ENCODE measurements at places on chromosomes 1 and 21. TPM values are rescaled to one million over a fixed set of nuclear protein-coding genes. Genes with fewer than 3 reads are reported as not detected.

DNA sequence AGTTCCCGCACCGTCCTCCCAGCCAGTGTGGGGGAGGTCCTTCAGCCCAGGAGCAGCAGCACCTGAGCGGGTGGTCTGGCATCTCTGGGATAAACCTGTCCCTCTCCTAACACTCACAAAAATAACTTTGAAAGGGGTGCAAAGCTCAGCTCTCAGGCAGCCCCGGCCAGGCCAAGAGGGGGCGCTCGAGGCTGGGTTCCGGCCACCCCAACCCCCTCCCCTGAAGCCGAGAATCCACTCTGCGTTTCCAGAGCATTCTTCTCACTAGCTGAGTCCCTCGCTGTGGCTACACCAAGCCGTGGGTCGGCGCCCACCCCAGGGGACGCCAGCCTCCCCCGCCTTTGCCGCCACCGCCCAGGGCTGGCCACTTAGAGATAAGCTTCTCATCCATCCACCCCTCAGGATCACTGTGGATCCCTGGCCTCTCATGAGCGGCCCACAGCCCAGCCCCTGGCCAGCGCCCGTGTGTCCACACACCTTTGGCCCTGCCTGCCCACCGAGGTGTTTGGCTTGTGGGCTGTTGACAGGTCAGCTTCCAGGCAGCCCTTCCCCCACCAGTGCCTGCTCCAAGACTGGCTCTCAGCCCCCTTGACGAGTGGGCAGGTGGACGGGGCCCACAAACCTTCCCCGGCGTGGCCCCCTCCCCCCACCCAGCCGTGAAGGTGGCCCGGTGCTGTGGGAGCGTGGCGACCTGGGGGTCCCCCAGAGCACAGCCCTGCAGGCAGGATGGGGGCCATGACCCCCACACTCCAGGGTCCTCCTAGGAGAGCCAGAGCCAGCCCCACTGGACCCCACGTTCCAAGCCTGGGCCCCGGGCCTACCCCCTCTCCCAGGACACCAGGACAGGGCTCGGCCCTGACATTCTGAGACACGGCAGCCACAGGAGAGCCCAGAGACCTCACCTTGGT is 1.9 kb downstream of the FTCD start:
- H3K36me3 ChIP-seq = no peaks in the 10 kb centered on the region
- DNase-seq = peak; percentile 69
- H3K4me3 ChIP-seq = no peak overlapping the region
- H3K27me3 ChIP-seq = no peaks in the 10 kb centered on the region
- H3K4me1 ChIP-seq = peaks cover 12% of the 10 kb centered on the region
- H3K27ac ChIP-seq = peak overlapping the region; percentile 4

GRCh38 chr1:208061632-208062031 is 150.7 kb upstream of the CD34 start:
- no peaks in the 10 kb centered on the region for H3K36me3 ChIP-seq
- H3K4me1 ChIP-seq = peaks cover 13% of the 10 kb centered on the region
- no peak for DNase-seq

DNA sequence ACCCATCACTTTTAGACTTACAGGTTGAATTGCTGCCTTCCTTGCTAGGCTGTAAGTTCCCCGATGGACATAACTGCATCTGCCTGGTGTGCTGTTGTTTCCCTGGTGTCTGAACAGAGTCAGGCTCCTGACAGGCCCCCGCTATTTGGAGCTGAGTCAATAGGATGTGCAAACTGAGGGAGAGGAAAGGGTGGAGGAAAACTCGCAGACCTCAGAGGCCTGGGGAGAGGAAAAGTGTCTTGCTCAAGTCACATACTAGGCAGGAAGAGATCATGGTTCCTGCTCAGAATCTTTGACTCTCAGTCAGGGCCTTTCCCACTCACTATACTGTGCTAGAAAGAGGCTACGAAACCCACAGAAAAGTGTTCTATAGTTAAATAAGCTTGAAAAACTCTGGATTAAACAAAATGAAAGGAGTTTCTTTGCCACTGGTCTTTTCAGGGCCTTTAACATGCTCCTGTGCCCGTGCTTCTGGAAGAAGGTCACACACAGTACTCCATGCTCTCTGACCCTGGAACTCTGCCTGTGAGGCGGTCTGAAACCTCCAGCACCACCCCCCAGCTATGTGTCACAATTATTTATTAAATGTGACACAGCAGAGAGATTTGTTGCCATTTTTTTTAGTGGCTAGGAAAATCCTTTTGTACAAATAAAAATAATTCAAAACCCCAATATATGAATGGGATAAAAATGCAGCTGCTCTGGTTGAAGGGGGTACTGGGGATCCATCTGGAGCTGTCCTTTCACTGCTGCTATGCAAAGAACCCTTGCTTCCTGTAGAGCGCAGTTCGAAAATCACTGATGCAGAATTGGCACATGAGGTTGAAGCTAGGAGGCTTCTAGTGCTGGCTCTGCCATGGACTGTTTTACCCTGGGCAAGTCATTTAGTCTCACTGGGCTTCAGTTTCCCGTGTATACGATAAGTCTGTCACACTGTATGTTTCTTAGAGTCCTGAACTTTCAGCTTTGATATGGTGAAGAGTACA is 20.1 kb upstream of the CDCP2 start:
- H3K36me3 ChIP-seq = no peaks in the 10 kb centered on the region
- peaks cover 20% of the 10 kb centered on the region for H3K4me1 ChIP-seq
- no peak overlapping the region for H3K4me3 ChIP-seq
- H3K27ac ChIP-seq = peak overlapping the region; percentile 81
- H3K27me3 ChIP-seq = no peaks in the 10 kb centered on the region
- peak; percentile 79 for DNase-seq

- H3K4me1 ChIP-seq = no peaks in the 10 kb centered on the region
- no peak overlapping the region for H3K27ac ChIP-seq
- no peak overlapping the region for H3K4me3 ChIP-seq
- peaks cover 89% of the 10 kb centered on the region for H3K36me3 ChIP-seq
- H3K27me3 ChIP-seq = no peaks in the 10 kb centered on the region
These were observed 8.1 kb downstream of the POFUT2 start for GRCh38 chr21:45279446-45280177.

DNA sequence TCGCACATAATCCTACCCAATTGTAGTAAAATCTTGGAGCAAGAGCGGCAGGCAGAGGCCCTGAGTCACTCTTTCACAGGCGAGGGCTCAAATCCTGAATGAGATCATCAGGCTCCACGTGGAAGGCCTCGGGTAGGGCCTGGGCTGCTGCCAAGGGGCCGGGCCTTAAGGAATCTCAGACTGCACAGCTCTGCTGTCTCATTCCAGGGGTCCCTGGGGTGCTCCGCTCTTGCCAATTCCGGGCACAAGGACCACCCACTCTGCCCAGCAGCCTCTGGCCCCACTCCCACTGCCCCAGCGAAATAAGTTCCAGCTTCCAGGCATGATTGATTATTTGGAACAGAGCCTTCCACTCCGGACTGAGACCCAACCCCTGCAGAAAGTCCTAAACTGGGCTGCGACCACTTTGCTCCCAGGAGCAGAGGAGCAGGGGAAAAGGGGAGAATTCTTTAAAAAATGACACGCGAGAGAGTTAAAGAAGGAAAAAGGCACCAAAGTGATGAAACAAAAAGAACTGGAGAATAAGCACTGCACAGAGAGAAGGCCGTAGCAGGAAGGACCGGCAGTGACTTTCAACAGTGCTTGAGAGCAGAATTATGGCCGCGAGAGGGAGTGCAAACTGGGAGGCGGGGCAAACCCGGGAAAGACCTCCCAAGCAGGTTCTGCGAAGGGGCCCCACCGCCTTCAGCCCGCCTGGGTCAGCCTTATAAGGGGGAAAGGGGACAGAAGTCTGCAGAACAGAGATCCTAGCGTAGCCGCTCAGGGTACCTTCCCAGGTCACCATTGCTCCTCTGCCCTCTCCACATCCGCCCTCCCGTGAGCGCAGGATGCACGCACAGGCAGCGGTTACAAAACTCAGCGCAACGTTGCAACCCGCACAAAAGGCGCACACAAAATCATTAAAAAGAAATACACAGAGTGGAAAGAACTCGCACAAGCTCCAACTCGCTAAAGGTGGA is 2.0 kb downstream of the ADAMTS1 start:
- H3K4me1 ChIP-seq = peaks cover 22% of the 10 kb centered on the region
- no peak overlapping the region for H3K27ac ChIP-seq
- peaks cover 15% of the 10 kb centered on the region for H3K27me3 ChIP-seq

GRCh38 chr1:32470431-32470830 is 5.6 kb downstream of the ZBTB8B start:
- H3K36me3 ChIP-seq = no peaks in the 10 kb centered on the region
- no peaks in the 10 kb centered on the region for H3K27me3 ChIP-seq
- no peak for DNase-seq
- H3K27ac ChIP-seq = no peak overlapping the region
- H3K4me3 ChIP-seq = no peak overlapping the region

DNA sequence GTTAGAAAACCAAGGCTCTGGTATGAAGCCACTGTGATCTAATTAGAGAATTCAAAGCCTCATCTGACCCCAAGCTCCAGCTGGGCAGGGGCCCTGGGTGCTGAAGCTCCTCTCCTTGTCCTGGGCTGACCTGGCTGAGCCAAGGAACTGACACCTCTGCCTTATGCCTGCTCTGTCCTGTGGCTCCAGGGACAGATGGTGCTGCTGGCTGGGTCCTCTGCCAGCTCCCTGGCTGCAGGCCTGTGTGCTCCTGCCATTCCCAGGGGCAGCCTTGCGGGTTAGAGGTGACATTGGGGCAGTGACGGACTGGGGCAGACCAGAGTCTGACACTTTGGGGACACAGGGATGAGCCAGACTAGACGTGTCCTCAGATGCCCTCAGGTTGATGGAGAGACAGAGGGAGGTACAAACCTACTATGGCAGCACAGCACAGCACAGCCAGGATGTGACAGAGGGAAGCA is 11.8 kb downstream of the ACOT11 start:
- no peak overlapping the region for H3K4me3 ChIP-seq
- no peak overlapping the region for H3K27ac ChIP-seq
- H3K36me3 ChIP-seq = no peaks in the 10 kb centered on the region
- H3K4me1 ChIP-seq = no peaks in the 10 kb centered on the region

DNA sequence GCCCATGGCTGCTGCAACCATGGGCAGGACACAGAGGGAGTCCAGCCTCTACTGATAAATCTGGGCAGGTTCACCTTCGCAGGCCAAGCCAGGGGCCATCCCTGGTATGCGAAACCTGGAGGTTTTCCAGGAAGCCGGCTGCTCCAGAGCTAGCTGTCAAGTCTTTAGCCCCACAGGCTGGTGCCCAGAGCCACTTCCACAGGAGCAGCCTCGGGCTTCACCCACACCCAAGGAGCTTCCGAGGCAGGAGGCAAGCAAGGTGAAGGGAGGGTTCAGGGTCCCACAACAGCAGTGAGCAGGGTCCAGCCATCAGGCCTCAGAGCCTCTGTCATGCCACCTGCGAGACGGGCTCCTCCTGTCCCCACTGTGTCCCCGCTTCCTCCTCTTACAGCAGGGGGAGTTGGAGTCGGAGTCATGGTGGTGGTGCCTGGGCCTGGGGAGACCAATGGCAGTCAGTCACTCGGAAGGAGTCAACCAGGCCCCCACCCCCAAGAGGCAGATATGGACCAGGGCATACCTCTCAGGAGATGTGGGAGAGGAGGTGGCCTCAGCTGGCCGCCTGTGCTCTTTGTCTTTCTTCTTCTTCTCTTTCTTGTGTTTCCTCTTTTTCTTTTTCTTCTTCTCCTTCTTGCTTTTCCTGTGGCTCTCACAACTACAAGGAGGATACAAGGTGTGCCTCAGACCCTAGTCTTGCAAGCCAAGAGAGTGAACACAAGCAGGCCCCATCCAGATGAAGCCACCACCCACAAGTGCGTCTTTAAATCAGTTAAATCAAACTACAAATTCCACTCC is 2.1 kb downstream of the C1orf35 start:
- peaks cover 12% of the 10 kb centered on the region for H3K4me1 ChIP-seq
- H3K27me3 ChIP-seq = no peaks in the 10 kb centered on the region
- no peak for DNase-seq
- H3K4me3 ChIP-seq = no peak overlapping the region

DNA sequence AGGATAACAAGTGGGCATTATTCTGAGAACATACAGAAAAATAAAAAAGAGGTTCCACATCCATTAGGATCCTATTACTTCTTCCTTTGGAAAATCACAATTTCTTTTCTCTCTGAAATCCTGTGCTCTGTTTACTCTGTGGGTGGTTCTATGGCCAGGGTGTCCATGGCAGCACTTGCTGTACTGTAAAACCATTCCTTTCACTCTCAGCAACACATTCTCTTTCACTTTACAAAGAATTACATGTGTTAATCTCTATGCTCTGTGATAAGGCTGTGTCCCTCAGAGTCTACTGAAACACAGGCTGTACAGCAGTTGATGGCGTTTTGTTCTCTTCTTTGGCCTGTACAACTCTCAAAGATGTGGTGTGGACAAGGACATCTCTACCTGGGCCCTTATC is 524.1 kb downstream of the PTBP2 start:
- H3K27ac ChIP-seq = no peak overlapping the region
- no peaks in the 10 kb centered on the region for H3K4me1 ChIP-seq
- H3K27me3 ChIP-seq = no peaks in the 10 kb centered on the region
- no peaks in the 10 kb centered on the region for H3K36me3 ChIP-seq

DNA sequence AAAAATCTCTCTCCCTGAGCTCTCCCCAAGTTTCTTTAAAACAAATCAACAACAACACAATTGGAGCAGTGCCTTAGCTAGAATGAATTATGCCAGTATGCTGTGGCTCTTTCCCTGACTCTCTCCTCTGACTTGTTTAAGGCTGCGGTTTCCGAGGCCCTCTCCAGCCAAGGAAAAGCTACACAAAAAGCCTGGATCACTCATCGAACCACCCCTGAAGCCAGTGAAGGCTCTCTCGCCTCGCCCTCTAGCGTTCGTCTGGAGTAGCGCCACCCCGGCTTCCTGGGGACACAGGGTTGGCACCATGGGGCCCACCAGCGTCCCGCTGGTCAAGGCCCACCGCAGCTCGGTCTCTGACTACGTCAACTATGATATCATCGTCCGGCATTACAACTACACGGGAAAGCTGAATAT is 1.9 kb downstream of the S1PR1 start:
- peaks cover 5% of the 10 kb centered on the region for H3K4me1 ChIP-seq
- H3K4me3 ChIP-seq = no peak overlapping the region
- H3K27ac ChIP-seq = peak overlapping the region; percentile 30
- DNase-seq = peak; percentile 85
- no peaks in the 10 kb centered on the region for H3K27me3 ChIP-seq
- H3K36me3 ChIP-seq = no peaks in the 10 kb centered on the region

DNA sequence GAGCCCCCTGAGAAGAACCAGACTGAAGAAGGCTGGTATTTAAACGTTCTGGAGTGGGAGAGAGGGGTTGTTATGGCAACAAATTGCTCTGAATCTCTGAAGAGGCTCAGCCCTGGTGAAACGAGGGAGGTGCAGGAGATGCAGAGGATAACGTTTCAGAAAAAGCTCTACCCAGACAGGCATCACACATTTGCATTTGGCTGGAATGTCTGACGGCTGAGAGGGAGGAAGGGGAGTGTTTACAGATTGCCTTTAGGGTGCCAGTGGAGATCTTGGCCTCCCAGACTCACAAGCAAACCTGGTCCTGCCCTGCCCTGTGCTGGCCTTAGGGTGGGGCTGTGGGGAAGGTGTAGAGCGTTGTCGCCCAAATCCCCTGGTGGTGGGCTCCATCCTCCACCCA is 169.0 kb upstream of the AJAP1 start:
- H3K27ac ChIP-seq = no peak overlapping the region
- H3K4me1 ChIP-seq = no peaks in the 10 kb centered on the region

- DNase-seq = no peak
- H3K4me3 ChIP-seq = no peak overlapping the region
These were observed 11.5 kb upstream of the CXADR start for GRCh38 chr21:17501107-17502006.

Gene TM2D1
- total RNA-seq = 69.6 TPM

Gene KRTAP19-2
- total RNA-seq = not detected

Gene ABCG1
- total RNA-seq = 136 TPM

Gene NOS1AP
- 0.79 TPM for total RNA-seq
